Upper lobe of left lung (tissue), 6 donors: ENCODE measurements at places on chromosomes 1 and 21. TPM values are rescaled to one million over a fixed set of nuclear protein-coding genes. Genes with fewer than 3 reads are reported as not detected.

DNA sequence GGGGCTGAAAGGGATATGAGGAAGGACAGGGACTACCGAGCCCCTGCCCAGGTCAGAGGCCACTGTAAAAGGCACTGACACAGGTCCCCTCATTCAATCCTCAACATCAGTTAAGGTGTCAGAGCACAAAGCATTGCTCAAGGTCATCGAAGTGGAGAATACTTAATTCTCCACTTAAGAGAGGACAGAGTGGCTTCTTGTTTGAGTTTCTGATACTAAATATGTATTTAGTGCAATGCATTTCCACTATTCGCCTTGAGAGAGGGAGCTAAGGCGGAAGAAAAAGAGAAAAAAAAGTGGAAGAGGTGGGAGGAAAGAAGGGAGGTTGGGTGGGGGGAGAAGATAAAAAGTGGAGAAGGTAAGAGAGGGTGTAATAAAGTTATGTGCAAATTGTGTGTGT is 100.1 kb upstream of the SPATA6 start:
- peaks cover 9% of the 10 kb centered on the region for H3K4me1 ChIP-seq
- H3K36me3 ChIP-seq: no peaks in the 10 kb centered on the region
- DNase-seq: no peak
- no peak overlapping the region for H3K27ac ChIP-seq

DNA sequence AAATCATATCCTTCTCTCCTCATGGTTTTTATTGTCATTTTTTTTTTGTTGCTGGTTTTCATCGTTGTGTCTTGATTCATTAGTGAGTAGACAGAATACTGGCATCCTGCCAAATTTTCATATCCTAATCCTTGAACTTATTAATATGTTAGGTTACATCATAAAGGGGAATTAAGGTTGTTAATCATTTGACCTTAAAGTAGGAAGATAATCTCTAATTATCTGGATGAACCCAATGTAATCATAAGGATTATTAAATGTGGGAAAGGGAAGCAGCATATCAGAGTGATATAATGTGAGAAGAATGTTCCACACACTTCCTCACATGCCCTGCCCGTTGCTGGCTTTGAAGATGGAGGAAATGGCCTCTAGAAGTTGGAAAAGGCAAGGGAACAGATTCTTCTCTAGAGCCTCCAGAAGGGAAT is 299.7 kb downstream of the HMCN1 start:
- no peaks in the 10 kb centered on the region for H3K36me3 ChIP-seq
- H3K4me3 ChIP-seq: no peak overlapping the region
- peaks cover 5% of the 10 kb centered on the region for H3K4me1 ChIP-seq
- no peaks in the 10 kb centered on the region for H3K27me3 ChIP-seq
- no peak overlapping the region for H3K27ac ChIP-seq

- H3K27ac ChIP-seq: peak overlapping the region; percentile 95
- peak; percentile 76 for DNase-seq
- no peaks in the 10 kb centered on the region for H3K36me3 ChIP-seq
- no peak overlapping the region for H3K4me3 ChIP-seq
- H3K4me1 ChIP-seq: peaks cover 79% of the 10 kb centered on the region
Observed at GRCh38 chr1:1432274-1432950, 3.1 kb upstream of the VWA1 start.

DNA sequence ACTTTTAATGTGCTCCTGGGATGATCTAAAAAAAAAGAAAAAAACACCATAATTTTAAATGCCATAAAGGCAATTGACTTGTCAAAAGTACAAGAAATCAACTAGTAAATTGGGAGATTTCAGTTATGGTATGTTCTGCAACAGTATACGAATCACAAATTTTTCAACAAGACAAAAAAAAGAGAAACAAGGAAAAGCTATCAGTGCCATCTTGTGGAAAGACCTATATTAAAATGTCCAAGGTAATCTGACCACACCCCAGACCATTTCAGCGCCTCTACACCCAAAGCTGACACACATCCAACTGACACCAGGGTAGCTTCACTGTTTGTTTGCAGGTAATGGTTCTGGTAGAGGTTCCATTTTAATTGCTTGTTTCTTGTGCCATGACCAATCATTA is 5.0 kb upstream of the DUSP23 start:
- H3K4me1 ChIP-seq: peaks cover 14% of the 10 kb centered on the region
- H3K27ac ChIP-seq: no peak overlapping the region
- no peaks in the 10 kb centered on the region for H3K27me3 ChIP-seq
- DNase-seq: no peak

GRCh38 chr1:205275133-205275532 is 46.4 kb downstream of the NUAK2 start:
- DNase-seq: no peak
- no peak overlapping the region for H3K4me3 ChIP-seq
- H3K4me1 ChIP-seq: peaks cover 26% of the 10 kb centered on the region
- H3K27ac ChIP-seq: peak overlapping the region; percentile 24
- no peaks in the 10 kb centered on the region for H3K27me3 ChIP-seq
- no peaks in the 10 kb centered on the region for H3K36me3 ChIP-seq

DNA sequence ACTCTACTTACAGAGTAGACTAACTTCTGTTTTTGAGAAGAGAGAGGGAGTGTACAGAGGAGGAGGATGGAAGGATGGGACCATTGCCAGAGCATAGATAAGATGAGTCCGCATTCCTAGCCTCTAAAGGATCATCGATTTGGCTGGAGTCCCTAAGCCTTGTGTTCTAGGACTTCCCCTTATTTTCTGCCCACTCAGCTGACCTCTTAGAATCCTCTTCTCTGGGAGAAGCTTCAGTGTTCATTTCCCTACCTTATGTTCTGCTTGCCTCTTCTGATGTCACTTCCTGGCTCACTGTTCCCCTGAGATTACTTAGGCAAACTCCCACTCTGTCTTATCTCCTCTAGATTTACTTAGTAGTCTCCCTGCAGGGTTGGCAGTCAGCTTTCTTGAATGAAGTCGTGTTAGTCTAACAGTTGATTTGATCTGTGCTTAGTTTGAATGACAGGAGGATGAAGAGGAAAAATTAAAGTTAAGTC is 156.7 kb downstream of the SYT2 start:
- H3K4me3 ChIP-seq: no peak overlapping the region
- DNase-seq: no peak
- H3K27me3 ChIP-seq: no peaks in the 10 kb centered on the region
- no peaks in the 10 kb centered on the region for H3K4me1 ChIP-seq

The MYBPHL gene
- 2.3 TPM for total RNA-seq

The FCRL2 gene
- 0.81 TPM for total RNA-seq

The MARK1 gene
- total RNA-seq: 2.3 TPM

The SPRR1B gene
- not detected for total RNA-seq

The DESI2 gene
- total RNA-seq: 83.8 TPM

The C1orf210 gene
- 29.3 TPM for total RNA-seq
